Ascending aorta (tissue), 2 donors: ENCODE measurements at places on chromosomes 5 and 9. TPM values are rescaled to one million over a fixed set of nuclear protein-coding genes. Genes with fewer than 3 reads are reported as not detected.

DNA sequence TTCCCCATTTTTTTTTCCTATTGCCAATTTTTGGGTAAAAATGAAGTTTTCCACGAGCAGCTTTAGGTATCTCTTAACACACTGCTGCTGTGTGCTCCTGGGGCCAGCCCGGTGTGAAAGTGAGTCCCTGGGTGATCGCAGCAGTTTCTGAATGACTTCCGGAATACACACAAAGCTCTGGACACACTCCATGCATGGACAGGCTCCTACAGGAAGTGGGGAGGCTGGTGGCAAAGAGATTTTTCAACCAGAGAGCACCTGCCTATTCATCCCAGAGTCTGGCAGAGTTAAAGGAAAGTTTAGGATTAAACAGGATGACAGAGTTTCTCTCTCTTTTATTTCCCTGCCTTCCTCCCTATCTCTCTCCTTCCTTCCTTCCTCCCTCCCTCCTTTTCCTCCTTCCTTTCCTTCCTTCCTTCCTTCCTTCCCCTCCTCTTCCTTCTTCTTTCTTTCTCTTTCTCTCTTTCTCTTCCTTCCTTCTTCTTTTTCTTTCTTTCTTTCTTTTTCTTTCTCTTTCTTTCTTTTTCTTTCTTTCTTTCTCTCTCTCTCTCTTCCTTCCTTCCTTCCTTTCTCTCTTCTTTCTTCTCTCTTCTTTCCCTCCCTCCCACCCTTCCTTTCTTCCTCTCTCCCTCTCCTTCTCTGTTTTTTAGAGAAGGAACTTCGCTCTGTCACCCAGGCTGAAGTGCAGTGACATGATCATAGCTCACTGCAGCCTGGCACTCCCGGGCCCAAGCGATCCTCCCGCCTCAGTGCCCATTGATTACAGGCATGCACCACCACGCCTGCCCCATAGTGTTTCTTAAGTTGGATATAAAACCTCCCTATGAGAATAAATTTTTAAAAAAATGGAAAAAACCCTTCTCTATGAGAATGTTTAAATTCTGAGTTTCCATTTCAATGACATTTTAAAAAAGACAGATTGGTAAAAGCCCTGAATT lies 38.7 kb upstream of the UBTD2 start:
- no peak overlapping the region for H3K4me3 ChIP-seq
- H3K36me3 ChIP-seq, result no peaks in the 10 kb centered on the region
- peaks cover 6% of the 10 kb centered on the region for H3K4me1 ChIP-seq
- peak; percentile 31 for DNase-seq
- H3K27ac ChIP-seq, result no peak overlapping the region

DNA sequence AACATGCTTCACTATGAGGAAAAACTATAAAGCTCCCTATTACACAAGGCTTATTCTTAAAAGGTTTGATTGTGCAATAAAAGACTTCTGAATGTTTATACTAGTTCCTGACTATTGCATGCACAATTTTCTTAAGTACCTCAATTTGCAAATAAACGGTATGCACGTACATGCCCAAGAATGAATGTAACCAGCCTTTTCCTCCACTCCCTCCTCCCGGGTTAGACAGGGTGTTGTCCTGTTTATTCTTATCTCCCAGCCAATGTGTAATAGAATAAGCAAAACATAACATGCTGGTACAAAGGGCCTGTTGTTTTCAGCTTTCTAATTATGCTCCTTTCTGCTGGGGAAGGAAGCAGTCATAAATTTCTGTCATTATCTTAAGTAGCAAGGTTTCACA lies 79.1 kb downstream of the AOPEP start:
- H3K27me3 ChIP-seq, result no peaks in the 10 kb centered on the region
- H3K4me3 ChIP-seq, result no peak overlapping the region
- H3K36me3 ChIP-seq, result no peaks in the 10 kb centered on the region
- peak overlapping the region; percentile 94 for H3K27ac ChIP-seq
- no peak for DNase-seq
- peaks cover 82% of the 10 kb centered on the region for H3K4me1 ChIP-seq

GRCh38 chr5:37739817-37740261 lies 100.0 kb downstream of the GDNF start:
- no peak overlapping the region for H3K4me3 ChIP-seq
- peaks cover 4% of the 10 kb centered on the region for H3K4me1 ChIP-seq
- peak overlapping the region; percentile 44 for H3K27ac ChIP-seq
- no peaks in the 10 kb centered on the region for H3K36me3 ChIP-seq
- H3K27me3 ChIP-seq, result no peaks in the 10 kb centered on the region

GRCh38 chr9:24051587-24051986 lies 225.5 kb upstream of the ELAVL2 start:
- no peaks in the 10 kb centered on the region for H3K4me1 ChIP-seq
- H3K4me3 ChIP-seq, result no peak overlapping the region
- no peaks in the 10 kb centered on the region for H3K36me3 ChIP-seq
- no peaks in the 10 kb centered on the region for H3K27me3 ChIP-seq
- no peak for DNase-seq

- no peak for DNase-seq
- H3K4me1 ChIP-seq, result no peaks in the 10 kb centered on the region
- no peaks in the 10 kb centered on the region for H3K27me3 ChIP-seq
- H3K36me3 ChIP-seq, result peaks cover 84% of the 10 kb centered on the region
- H3K27ac ChIP-seq, result no peak overlapping the region
- H3K4me3 ChIP-seq, result no peak overlapping the region
These were observed 207.5 kb upstream of the OTULINL start for GRCh38 chr5:14374100-14374499.

DNA sequence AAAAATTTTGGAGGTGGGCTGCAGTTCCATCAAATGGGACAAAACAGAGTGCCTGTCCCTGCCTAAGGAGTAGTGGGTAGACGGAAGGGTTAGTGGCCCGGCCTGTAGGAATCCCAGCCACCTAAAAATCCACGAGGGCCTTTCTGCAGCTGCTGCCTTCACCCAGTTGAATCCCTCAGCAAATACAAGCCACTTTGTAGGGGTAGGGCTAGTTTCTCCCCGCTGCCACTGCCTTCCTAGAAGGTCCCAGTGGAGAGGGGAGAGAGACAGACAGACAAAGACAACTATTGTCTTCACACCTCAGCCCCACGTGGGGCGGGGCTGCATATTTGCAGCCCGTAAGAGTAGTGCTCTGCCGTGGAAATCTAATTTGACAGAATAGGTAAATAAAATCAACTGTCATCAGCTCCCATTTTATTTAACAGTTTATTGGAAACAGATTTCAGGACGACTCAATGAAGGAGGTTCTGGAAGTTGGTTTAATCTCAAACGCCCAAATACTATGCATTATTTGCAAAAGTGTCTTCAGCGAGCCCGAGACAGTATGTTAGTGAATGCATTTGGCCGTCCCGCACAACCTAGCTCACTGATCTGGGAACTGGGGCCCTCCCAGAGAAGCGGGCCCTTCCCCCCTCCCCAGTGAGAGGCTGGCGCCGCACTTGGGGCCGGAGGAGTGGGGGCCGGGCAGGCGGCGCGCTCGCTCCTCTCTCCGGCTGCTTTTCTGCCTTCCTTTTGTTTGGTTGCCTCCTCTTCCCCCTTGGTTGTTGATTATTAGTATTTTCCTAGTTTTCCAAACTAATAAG lies 67.6 kb upstream of the TBCA start:
- no peaks in the 10 kb centered on the region for H3K36me3 ChIP-seq
- H3K27me3 ChIP-seq, result no peaks in the 10 kb centered on the region
- H3K4me1 ChIP-seq, result peaks cover 7% of the 10 kb centered on the region
- peak overlapping the region; percentile 70 for H3K4me3 ChIP-seq
- no peak for DNase-seq
- H3K27ac ChIP-seq, result no peak overlapping the region

- H3K27me3 ChIP-seq, result no peaks in the 10 kb centered on the region
- H3K4me1 ChIP-seq, result no peaks in the 10 kb centered on the region
- H3K27ac ChIP-seq, result no peak overlapping the region
- no peak overlapping the region for H3K4me3 ChIP-seq
These were observed 41.3 kb upstream of the GRHPR start for GRCh38 chr9:37381094-37381741.

- no peaks in the 10 kb centered on the region for H3K27me3 ChIP-seq
- H3K27ac ChIP-seq, result no peak overlapping the region
- peak; percentile 42 for DNase-seq
- no peaks in the 10 kb centered on the region for H3K36me3 ChIP-seq
- no peak overlapping the region for H3K4me3 ChIP-seq
- H3K4me1 ChIP-seq, result no peaks in the 10 kb centered on the region
These were observed 252.6 kb upstream of the IRX4 start for GRCh38 chr5:2135354-2135753.

- no peak overlapping the region for H3K27ac ChIP-seq
- no peak overlapping the region for H3K4me3 ChIP-seq
- no peaks in the 10 kb centered on the region for H3K4me1 ChIP-seq
- no peaks in the 10 kb centered on the region for H3K36me3 ChIP-seq
- no peaks in the 10 kb centered on the region for H3K27me3 ChIP-seq
- DNase-seq, result no peak
These were observed 21.2 kb downstream of the TRIM14 start for GRCh38 chr9:98097836-98098235.

DNA sequence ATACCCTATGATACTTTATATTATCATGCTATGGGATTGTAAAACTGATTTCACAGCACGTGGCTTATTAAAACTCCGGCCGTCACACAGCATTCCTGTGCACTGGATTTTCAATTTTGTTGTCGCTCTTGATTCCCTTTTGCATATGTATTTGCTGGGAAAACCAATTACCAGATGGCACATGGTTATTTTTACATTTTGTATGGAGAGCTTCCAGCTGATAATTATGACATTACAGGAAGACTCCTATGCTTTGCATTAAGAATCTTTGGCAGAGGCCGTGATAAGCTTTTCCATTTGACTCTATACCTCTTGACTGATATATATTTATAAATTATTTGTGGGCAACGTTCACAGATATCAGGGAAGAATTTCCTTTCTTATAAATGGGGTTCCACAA lies 381.2 kb upstream of the RORB start:
- no peak overlapping the region for H3K4me3 ChIP-seq
- H3K27me3 ChIP-seq, result no peaks in the 10 kb centered on the region
- DNase-seq, result no peak
- H3K4me1 ChIP-seq, result no peaks in the 10 kb centered on the region
- no peaks in the 10 kb centered on the region for H3K36me3 ChIP-seq

DNA sequence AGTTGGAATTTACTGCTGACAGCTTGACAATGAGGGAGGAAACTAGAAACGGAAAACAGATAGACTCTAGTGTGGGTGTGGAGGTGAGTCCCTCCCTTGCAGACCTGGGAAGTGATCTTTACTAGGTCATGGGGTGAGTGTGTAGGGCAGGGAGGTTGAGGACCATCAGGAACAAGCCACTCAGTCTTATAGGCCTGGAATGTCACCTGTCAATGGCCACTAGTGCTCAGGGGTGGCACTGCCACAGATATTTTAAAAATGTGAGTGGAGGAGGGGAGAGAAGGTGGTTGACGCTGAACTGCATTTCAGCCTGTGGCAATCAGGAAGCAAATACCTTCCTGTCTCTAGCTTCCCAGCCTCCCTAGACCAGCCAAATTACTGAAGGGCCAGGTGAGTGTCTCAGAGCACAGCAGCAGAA lies 9.0 kb downstream of the OR2S2 start:
- no peak for DNase-seq
- H3K36me3 ChIP-seq, result no peaks in the 10 kb centered on the region
- H3K4me1 ChIP-seq, result peaks cover 21% of the 10 kb centered on the region

DNA sequence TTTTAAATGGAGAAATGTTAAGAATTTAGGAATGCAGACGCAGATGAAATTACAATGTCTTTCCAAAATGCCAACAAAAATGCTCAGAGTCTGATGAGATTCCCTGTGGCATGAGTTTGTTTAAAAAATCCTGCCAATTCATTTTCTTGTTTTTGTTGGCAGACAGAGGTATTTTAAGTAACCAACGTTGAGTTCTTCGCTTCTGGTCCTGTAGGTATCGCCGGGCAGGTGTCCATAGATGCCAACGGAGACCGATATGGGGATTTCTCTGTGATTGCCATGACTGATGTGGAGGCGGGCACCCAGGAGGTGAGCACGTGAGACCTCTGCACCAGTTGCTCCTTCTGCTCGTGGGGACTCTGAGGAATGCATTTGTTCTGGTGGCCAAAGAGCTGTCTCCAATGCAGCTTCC lies 69.4 kb downstream of the NPR3 start:
- H3K4me3 ChIP-seq, result peak overlapping the region; percentile 39
- H3K27ac ChIP-seq, result peak overlapping the region; percentile 78
- DNase-seq, result peak; percentile 70
- peaks cover 10% of the 10 kb centered on the region for H3K4me1 ChIP-seq
- H3K27me3 ChIP-seq, result no peaks in the 10 kb centered on the region
- H3K36me3 ChIP-seq, result no peaks in the 10 kb centered on the region

DNA sequence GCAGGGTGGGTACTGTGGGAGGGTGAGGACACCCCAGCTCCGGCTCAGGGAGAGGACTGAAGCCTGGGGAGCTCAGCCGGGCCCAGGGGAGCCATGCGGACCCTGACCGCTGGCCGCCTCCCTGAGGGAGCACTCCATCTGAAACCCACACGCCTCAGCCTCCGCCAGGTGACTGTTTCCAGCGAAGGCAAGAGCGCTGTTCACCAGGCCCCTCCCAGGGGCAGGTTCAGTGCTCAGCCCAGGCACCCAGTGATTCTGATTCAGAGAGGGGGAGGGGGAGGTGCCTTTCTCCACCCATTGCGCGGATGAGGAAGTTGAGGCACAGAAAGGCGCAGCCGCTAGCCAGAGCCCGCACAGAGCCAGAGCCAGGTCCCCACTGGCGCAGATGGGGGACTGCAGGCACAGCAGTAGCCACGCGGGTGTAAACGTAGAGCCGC lies 27.0 kb downstream of the ADGRD2 start:
- H3K4me1 ChIP-seq, result no peaks in the 10 kb centered on the region
- H3K4me3 ChIP-seq, result no peak overlapping the region
- DNase-seq, result no peak

DNA sequence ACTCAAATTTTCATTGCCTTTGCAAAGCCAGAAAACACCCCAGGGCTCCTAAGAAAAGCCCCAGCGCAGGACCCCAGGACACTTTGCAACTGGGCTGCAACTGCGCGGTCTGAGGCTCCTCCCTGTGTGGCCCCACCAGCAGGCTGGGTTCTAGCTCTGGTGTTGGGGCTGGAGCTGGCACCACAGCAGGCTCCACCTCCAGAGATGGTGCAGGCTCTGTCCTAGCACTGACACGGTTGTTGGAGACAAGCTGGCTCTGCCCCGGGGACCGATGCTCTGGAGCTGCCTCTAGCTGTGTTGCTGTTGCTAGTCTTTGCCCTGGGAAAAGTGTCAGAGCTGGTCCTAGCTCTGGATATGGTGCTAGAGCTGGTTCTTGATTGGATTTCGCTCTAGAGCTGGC lies 13.6 kb downstream of the LCN10 start:
- DNase-seq, result no peak
- no peaks in the 10 kb centered on the region for H3K27me3 ChIP-seq
- peaks cover 25% of the 10 kb centered on the region for H3K36me3 ChIP-seq

- DNase-seq, result no peak
- peaks cover 34% of the 10 kb centered on the region for H3K4me1 ChIP-seq
- H3K4me3 ChIP-seq, result no peak overlapping the region
- H3K27ac ChIP-seq, result no peak overlapping the region
These were observed 15.8 kb downstream of the NDST1 start for GRCh38 chr5:150523472-150524350.

Gene AK8
- not detected for total RNA-seq

Gene CEP78
- total RNA-seq, result 19.8 TPM

Gene ZDHHC21
- 2.3 TPM for total RNA-seq

Gene ANKRD55
- total RNA-seq, result not detected

Gene LVRN
- 4.2 TPM for total RNA-seq

Gene ARID3C
- total RNA-seq, result not detected

Gene FAM114A2
- total RNA-seq, result 7.2 TPM

Gene PAPPA
- total RNA-seq, result 6.0 TPM
